ENCODE measurements at places on chromosomes 5 and 9.

- no peak for DNase-seq
Observed at GRCh38 chr5:116442931-116443551, 131.6 kb downstream of the SEMA6A start.

DNA sequence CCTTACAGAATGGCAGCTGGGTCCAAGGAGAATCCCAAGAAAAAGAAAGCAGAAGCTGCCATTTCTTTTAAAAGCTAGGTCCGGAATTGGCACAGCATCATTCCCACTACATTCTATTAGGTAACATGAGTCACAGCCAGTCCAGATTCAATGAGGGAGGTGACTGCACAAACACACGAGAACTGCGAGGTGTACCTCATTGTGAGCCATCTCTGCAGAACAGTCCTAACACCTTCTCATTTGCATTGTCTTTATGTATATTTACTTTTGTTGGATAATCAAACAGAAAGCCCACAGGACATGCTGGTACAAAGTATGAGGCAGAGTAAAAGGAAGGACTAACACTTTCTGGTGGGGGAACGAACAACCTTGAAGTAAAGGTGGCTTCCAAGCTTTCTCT is 14.6 kb upstream of the HABP4 start:
- DNase-seq = no peak

DNA sequence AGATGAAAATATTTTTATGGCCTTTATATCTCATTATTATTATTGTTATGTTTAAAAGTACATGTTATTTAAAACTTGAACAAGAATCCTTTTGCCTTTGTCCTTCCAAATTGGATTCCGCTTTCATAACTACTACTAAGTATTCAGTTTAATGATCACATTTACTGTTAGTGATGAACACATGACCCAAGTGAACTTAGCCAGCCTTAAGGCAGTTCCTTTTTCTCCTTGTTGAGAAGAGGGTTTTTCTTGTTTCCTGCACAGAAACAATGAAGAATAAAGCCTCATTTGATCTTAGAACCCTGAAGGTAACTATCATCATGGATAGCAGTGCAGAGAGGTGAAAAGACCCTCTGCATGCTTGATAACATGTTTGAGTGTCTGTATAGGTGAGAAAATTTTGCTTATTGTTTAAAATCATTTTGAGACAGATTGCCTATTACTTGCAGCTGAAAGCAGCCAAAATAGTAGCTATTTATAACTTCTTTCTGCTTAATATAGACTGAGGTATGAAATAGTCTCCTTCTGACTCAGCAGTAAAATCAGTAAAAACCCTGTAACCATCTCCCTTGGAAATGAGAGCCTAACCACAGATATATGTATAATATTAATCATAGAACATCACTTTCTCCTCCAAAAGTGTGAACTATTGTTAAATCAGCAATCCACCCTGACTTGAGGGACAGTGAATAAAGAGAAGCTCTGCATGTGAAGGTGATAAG is 266.2 kb downstream of the SPATA31D1 start:
- DNase-seq = no peak

GRCh38 chr5:35294976-35295375 is 64.7 kb upstream of the PRLR start:
- no peak for DNase-seq

GRCh38 chr5:83034528-83035207 is 42.5 kb downstream of the TMEM167A start:
- DNase-seq = no peak

- no peak for DNase-seq
Observed at GRCh38 chr5:38265546-38266179, 7.3 kb downstream of the EGFLAM start.

DNA sequence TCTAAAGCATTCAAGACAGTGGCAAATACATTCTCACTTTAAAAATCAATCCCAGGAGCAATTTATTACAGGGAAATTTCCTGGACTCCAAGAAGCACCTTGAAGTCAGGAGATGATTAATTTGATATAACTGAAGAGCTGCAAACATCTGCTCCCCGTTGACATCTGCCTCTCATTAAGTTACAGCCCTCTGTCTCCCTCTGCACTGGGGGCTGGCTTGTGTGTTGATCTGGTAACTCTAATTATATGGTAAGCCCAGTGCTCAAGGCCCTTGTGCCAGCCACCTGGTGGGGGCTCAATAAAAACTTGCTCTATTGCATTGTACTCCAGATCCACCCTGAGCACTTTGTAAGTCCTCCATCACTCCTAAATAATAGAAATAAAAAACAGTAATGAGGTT is 131.1 kb upstream of the ZNF462 start:
- DNase-seq = no peak

DNA sequence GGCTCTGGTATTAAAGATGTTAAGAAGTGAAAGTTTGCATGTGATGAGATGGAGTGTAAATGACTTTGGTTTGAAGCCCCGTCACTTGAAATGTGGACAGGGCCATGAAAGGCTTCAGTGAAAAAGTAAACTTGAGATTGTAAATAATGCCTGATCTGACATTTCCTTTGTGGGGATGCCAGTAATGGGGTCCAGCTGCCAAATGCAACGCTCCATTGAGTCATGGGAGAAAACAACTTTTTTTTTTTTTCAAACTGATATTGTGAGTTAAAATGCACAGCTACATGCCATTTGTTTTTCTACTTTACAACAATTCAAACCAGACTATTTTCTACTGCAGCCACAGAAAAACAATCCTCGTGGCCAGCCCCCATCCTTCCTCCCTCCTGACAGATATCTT is 327.0 kb upstream of the TNC start:
- DNase-seq = no peak

- no peak for DNase-seq
Observed at GRCh38 chr5:89232139-89232603, 349.2 kb upstream of the MEF2C start.

GRCh38 chr9:126745574-126746411 is 59.0 kb upstream of the ZBTB43 start:
- DNase-seq = no peak

- DNase-seq = no peak
Observed at GRCh38 chr5:133993185-133993936, 11.4 kb downstream of the VDAC1 start.

- DNase-seq = no peak
Observed at GRCh38 chr5:90866333-90866732, 307.7 kb downstream of the ADGRV1 start.

DNA sequence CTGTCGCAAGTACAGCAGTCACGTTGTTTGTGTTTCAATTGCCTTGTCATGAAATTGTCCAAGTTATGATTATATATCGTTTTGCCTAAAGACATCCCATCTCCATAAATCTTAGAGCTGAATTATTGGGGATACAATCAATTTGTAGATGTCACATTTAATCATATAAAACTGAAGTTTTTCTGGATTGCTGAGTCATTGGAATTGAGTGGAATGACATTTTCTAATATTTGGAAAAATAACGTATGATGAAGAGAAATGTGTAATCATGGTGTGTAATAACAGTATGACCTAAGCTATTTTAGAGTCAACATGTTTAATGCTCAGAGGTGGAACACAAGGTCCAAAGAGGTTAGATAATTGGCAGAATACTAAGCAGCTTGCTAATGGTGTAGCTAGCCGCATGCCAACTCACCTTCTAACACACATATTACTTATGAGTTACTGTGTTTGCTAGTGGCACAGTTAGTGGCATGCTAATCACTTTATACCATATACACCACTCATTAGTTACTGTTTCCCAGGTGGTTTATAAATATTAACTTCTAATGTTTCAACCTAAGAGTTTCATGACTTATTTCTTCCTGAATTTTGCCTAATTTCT is 473.1 kb upstream of the GRAMD2B start:
- no peak for DNase-seq

DNA sequence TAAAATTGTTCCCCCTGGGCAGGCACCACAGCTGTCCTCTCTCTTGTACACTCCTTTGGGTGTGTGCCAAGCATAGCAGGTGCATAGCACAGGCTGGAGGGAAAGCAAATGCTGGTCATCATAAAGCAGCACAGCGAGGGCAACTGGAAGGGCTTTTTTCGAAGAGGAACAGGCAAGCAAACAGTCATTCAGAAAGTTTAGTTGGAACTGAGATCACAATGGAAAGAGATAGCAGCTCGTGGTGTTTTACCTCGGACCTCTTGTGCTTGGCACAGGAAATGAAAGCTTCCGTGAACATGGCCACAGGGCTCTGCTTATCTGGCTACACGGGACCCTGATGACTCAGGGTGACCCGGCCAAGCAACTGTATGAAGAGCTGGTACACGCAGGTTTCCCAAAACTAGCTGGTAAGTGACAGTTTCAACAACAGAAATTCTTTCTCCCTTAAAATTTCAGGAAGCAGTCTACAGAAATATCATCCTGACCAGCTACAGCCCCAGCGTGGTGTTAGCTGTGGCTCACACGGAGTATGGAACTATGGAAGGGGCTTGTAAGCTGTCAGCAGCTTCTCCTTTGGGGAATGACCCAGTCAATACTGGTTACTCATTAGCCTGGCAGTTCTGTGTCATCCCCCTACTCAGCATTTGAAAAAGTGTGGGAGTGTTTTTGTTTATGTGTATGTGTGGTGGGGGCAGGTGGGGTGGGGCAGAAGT is 48.1 kb downstream of the POC5 start:
- DNase-seq = peak; percentile 22

DNA sequence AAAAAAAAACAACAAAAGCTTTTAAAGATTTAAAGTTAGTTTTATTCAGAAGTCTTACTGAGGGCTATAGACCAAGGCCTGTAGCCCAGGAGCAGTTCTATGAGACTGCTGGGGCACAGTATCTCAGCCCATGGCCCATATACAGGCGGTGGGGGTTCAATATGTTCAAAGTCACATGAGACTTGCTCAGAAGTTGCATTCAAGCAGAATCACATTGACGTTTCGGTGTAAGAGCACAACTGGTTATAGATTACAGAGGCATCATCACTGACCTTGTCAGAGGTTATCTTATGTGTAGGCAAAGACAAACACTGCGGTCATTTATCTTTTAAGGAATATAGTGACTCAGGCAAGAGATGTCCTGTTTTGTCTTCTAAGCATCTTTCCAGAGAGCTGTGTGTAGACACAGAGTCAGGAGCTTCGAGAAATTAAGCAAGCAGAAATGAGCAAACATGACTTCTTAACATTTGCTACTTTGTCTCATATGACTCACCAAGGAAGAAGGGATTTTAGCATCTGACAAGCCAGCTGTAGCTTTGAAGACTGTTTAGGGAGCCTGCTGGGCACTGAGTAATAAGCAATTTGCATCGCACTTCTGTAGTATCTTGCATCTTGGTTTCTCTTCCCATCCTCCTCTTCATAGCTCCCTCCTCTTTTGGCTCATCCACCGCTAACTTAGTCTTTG is 12.9 kb upstream of the F2RL1 start:
- no peak for DNase-seq

GRCh38 chr5:174601946-174602345 is 122.4 kb upstream of the MSX2 start:
- DNase-seq = no peak
